ENCODE measurements at places on chromosomes 16 and 17.

DNA sequence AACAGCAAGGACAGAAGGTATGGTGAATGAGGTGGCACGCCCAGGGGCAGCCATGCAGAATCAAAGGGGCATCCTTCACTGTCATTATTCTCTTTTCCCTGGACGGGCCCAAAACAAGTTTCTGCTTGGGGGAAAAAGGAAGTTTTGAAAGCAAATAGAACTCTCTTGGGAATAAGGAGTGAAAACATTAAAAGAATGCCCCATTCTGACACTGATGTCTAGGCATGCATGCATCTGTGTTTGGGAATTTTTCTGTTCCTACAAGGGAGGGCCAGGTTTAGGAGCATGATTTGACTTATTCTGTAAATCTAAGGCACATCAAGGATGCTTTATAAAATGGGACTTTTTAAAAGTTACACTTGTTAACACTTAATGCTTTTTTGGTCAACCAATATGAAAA lies 34.3 kb upstream of the SLC12A3 start:
- DNase-seq: no peak

GRCh38 chr17:80071116-80071841 lies 30.1 kb upstream of the GAA start:
- no peak for DNase-seq

- no peak for DNase-seq
Observed at GRCh38 chr16:31460582-31461002, 1.3 kb downstream of the ARMC5 start.

GRCh38 chr16:74586948-74587347 lies 20.0 kb downstream of the GLG1 start:
- no peak for DNase-seq

- DNase-seq: no peak
Observed at GRCh38 chr16:66251476-66252160, 114.9 kb upstream of the CDH5 start.

DNA sequence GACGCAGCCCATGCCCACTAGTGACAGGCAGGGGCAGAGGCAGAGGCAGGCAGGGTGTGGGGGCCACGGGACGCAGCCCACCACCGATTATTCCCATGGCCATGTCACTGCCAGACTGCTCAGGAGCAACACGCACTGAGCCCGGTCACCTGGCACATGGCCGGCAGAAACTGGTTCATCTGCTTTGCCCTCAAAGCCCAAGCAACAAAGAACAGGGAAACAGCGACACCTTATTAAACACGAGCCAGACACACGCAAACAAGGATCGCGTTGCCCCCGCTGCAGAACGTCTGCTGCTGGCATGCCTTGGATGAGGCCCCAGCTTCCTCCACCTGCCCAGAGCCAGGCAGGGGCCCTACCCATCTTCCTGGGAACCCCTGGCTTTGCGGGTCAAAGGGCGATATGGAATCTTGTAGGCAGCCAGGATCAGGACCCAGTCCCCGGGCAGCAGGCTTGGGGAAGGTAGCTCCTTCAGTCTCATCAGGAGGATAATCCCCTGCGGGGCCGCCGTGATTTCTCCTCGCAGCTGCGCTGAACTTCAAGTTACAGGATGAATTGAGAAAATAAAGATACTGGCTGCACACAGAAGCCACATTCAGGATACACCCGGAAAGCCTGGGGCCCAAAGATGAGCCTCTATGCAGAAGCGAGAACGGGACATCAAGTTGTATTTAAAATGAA lies 4.8 kb downstream of the TBC1D16 start:
- DNase-seq: no peak

DNA sequence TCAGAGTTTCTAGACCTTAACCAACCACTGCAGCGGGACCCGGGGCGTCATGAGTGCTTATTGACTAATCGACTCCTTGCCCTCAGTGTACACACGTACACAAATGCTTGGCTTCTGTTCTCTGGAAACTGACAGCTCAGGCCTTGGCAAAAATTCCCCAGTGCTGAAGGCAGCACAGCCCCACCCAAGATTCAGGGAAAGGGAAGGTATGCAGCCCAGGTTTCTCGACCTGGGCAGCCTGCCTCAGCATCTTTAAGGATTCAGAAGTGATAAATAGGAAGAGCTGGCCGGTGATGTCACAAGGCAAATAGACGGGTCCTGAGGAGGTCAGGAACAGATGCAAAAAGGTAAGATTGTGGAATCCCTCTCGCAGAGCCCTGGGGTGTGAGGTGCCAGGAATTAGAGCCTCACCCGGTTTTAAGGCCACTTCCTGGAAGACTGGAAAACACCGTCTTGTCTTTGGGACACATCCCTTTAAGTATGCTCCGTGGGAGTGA lies 9.0 kb upstream of the CDH3 start:
- no peak for DNase-seq

GRCh38 chr16:87424266-87424665 lies 32.1 kb downstream of the MAP1LC3B start:
- no peak for DNase-seq

- no peak for DNase-seq
Observed at GRCh38 chr16:86073103-86073625, 174.2 kb downstream of the IRF8 start.

- DNase-seq: no peak
Observed at GRCh38 chr16:15880434-15881308, 7.7 kb downstream of the CEP20 start.

GRCh38 chr16:55367866-55368603 lies 44.0 kb downstream of the IRX6 start:
- DNase-seq: no peak

DNA sequence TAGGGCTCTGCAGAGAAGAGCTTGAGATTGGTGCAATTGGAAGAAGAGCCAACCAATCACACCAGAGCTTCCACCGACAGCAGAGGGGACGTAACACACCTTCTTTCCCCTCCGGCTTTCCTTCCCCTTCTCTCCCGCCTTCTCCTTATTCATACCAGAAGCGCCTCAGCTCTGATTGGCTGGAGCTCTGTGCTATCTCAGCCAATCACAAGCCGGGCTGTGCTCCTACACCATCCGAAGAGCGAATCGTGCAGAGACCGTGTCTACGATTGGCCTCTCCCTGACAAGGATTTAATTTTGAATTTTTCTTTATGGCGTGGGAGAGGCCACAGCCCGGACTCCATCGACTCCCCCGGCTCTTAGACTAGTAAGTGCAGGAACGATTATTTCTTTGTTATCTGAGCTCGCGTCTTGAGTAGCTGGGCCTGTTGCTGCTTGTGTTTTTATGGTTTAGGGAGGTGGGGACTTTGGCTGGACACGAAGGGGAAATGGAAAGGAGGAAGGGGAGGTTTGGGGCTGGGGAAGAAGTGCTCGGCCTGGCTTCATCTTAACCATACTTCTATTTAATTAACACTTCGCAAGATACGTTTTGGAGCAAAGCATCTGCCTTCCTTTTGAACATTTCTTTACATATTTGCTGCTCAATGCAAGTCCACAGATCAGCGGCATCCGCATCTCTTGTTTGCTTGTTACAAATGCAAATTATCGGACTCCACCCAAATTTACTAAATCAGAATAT lies at the start of gene PRR11:
Gene PRR11 (plus strand): TSS at position 308 of the 739 bp plus-strand sequence. CDS start 14,007 bp downstream, outside the sequence.
- DNase-seq: peak; percentile 62

DNA sequence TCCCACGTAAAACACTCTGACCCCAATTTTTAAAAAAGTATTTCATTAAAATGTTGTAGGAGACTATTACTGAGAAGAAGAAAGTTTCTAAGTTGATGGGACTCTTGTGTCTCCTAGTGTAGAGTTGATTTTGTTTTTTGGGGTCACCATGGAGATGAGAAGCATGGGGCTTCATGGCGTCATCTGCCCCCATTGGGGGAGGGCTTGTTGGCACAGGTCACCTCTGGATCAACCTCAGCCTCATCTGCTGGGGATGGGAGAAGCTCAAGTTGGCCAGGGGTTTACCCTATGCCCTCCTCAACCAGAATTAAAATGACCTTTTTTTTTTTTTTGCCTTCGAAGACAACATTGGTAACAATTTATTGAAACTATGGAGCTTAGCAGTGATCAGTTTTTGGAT lies 28.3 kb downstream of the MSI2 start:
- DNase-seq: no peak

DNA sequence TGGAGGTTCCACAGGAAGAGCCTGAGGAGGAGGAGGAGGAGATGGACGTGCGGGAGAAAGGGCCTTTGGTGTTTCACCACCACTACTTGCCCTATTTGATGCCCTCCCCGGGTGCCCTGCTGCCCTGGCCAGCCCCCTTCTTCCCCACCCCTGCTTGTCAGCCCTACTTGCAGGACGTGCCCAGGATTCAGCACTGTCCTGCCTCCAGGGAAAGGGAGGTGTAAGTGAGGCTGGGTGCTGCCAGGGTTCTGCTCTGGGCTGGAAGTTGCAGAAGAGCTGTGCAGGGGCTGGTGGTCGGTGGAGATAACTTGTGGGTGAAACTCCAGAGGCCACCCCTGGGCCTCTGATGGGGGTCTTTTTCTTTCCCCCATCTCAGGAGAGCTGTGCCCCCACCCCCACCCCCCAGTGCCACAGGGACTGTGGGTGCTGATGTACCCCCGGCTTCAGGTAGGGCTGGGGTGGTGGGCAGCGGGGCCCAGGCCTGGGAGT lies 3.0 kb downstream of the PRR29 start:
- no peak for DNase-seq

GRCh38 chr16:5965321-5965720 lies 867.7 kb upstream of the EEF2KMT start:
- DNase-seq: no peak

DNA sequence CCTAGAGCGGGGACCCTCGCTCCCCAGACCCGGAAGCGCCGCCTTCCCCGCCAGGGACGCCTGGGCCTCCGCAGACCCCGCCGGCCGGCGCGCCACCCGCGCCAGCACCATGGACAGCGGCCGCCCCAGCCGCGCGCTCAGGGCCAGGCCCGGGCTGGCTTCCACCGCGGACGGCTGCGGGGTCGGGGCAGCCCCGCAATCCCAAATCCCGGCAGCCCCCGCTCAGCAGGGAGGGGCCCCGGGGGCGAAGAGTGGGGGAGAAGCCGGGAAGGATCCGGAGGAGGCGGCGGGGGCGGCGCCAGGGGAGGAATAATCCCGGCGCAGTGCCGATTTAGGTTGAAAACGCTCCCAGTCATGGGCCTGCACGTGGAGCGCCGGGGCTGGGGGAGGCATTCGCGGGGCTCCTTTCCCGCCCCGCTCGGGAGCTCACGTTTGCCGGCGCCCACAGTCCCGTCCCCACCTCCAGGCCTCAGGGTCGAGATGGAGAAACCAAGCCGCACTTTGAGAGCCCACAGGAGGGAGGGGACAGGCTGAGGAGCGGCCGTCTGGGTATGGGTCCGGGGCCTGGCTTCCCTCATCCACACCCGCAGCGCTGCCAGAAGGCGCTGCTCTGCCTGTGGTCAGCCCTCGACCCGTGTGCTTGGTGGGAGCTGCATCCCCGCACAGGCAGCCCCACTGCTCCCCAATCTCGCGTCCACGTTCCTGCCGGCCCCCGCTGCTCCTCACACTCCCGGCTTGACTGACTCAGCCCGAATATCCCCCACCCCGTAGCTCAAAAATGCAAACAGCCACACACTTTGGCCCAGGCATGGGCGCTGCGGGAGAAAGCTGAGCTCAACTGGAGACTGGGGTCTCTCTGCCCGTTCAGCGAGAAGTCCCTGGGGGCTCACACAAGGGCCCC lies 4.7 kb downstream of the FBXL16 start:
- no peak for DNase-seq

- no peak for DNase-seq
Observed at GRCh38 chr16:86213437-86214205, 296.7 kb upstream of the FOXF1 start.

- DNase-seq: no peak
Observed at GRCh38 chr17:65559461-65559803, 2.0 kb downstream of the AXIN2 start.

DNA sequence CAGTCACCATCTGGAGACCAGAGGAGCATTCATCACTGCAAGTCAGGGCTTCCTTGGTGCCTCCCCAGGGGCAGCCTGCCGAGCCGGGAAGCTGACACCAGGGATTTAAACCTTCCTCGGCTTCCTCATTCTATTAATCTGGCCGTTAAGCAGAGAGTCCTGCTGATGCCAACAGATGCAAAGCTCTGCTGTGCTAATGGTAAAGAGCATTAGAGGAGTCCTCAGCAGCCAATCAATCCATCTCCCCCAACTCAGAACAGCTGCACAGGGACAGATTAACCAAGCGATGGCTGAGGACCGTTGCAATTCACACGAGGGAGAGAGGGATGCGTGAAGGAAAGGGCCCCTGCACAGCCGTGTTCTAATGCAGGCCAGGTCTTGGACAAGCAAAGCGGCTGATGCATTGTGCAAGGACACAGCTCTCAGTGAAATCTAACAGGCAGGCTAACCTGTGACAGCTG lies 116.6 kb downstream of the XYLT1 start:
- no peak for DNase-seq

DNA sequence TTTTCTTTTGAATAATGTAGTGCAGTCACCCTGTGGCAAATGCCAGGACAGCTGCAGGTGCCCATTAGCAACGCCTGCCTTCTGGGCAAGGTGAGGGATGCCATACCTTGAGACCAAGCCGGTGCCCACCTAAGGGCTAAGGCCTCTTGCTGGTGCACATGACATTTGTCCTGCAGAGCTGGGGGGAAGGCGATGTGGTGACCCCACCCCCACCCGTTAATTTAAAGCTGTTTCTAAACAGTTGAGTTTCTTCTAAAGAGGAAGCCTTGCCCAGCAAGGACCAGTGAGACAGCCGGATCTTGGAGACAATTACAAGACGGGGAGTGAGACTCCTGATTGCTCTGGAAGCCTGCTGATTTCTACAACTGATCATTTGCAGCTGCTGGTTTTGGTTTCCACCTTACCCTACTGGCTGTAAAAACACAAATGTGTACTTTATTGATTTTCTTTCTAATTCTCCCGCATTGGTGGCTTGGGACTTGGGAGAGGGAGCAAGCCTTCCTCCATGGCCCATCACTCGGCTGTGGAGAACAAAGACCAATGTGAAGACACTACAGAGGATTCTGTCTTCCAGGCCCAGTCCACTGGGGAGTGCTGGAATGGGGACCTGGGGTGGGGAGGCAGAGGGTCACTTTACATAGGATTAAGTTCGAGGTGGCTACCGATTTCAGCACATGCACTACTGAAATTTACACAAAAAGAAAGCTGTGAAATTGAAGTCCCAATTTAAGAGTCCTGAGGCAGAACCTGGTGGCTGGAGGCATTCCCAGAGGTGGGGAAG lies 2.7 kb downstream of the CDK5R1 start:
- no peak for DNase-seq

DNA sequence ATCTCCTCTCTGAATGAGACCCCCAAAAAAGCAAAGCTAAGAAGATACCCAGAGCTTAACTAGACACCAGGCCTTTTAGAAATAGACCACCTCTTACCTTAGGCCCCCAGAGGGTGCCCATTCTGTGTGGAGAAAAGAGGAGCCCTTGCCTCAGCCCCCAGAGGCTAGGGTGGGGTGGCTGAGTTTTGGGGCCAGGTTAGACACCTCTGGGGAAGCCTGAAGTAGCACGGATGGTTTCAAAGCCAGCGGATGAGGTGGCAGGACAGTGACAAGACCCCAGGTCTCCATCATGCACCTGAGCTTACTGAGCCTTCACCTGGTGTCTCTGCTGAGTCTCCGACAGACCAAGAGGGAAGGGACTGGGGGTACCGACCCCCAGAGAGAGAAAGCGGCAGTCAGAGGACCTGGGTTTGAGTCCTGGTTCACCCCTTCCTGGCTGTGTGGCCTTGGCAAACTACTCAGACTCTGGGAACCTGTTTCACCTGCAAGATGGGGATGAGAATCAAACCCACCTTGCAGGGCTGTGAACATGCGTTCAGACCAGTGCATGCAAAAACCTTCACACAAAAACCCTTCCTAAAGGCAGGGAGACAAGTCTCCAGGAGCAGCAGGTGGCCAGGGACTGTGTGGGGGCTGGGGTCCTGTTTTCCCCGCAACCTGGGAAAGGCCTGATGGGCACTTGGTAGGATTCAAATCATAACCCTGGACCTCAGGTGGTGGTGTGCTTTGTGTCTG lies 7.7 kb downstream of the SCGB1C2 start:
- DNase-seq: no peak

GRCh38 chr17:64747938-64748540 lies 85.9 kb upstream of the SMURF2 start:
- DNase-seq: no peak
